Spinal cord (tissue), 10 donors: ENCODE measurements at places on chromosomes 12 and 14.

GRCh38 chr12:114920771-114921554 is 237.0 kb upstream of the TBX3 start:
- DNase-seq = no peak

- DNase-seq = no peak
These were observed 8.3 kb downstream of the ANHX start for GRCh38 chr12:133227281-133227852.

DNA sequence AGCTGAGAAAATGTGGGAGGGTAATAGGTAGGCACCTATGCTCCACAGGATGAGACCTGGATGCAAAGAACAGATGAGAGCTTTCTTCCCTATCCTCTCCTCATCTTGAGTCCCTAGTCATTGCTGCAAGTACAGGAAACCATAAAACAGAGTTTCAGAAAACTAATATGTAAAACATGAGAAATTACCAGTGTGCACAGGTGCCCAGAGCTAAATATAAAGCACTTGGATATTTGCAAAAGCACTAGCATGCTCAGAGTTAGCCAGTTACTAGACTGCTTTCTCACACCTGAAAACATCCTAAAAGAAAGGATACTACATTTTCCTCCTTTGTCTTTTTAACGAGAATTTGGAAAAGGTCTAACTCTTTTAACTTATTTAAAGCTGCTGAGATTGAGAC is 324.3 kb downstream of the DAD1 start:
- no peak for DNase-seq

- no peak for DNase-seq
These were observed 241.9 kb downstream of the PPFIA2 start for GRCh38 chr12:81517296-81517695.

GRCh38 chr14:99441157-99441870 is 39.3 kb downstream of the SETD3 start:
- DNase-seq = no peak

GRCh38 chr14:59183150-59183549 is 5.3 kb upstream of the DAAM1 start:
- no peak for DNase-seq

- DNase-seq = no peak
These were observed 41.2 kb upstream of the PLEKHD1 start for GRCh38 chr14:69443296-69443805.

DNA sequence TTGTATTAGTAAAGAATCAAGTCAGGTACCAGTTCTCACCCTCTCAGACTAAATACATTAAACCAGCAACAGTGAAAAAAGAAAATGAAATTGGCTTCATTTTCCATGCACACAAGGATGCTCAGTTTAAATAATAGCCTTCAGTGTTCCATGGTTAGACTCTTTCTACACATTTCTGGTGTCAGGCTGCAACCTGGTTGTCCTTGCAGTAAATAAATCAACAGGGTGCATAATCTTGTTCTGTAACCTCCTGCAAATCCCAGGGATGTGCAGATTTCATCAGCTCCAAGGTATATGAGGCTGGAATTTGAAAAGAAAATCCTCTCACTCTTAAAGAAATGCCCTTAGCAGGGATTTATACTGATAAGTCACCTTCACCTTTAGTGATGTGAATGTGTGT is 46.7 kb upstream of the BTG1 start:
- DNase-seq = no peak

- no peak for DNase-seq
These were observed 183.7 kb downstream of the TMTC3 start for GRCh38 chr12:88325816-88326189.

DNA sequence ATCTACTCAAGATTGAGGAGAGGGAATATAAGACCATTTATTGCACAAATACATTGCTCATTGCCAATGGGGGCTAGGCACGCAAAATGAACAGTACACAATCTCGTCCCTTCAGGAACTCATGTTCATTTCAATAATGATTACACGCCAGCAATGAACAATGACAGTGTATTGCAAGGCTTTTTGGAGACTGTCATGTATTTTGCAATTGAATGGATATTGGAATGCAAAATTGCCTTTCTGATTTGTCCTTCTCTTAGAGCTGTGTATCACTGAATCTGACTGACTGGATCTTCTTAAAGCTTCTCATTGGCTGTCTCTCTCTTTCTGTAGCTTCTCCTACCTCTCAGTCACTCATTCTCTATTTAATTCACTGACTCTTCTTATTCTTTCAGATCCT is 400.2 kb upstream of the DCN start:
- no peak for DNase-seq

- no peak for DNase-seq
These were observed 65.2 kb downstream of the RFX4 start for GRCh38 chr12:106647793-106648514.

DNA sequence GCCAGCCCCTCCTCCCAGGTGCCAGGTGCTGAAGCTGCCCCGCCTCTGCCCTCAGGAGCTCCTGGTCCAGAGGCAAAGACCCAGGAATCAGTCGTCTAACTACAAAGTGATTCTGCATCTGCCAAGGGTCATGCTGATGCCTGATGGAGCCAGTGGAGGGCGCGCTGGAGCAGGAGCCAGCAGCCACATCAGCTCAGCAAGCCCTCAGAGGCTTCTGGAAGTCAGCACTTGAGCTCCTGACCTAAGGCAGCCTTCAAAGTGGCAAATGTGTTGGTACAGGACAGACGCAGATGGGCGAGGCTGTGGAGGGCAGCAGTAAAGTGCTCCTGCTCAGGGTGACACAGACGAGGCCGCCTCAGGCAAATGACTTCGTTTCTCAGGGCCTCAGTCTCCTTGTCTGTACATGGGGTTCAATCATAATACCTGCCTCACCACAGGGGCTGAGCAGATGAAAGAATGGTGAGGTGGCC is 10.9 kb downstream of the C12orf43 start:
- no peak for DNase-seq

- no peak for DNase-seq
These were observed 132.5 kb upstream of the RFLNA start for GRCh38 chr12:124162151-124163110.

DNA sequence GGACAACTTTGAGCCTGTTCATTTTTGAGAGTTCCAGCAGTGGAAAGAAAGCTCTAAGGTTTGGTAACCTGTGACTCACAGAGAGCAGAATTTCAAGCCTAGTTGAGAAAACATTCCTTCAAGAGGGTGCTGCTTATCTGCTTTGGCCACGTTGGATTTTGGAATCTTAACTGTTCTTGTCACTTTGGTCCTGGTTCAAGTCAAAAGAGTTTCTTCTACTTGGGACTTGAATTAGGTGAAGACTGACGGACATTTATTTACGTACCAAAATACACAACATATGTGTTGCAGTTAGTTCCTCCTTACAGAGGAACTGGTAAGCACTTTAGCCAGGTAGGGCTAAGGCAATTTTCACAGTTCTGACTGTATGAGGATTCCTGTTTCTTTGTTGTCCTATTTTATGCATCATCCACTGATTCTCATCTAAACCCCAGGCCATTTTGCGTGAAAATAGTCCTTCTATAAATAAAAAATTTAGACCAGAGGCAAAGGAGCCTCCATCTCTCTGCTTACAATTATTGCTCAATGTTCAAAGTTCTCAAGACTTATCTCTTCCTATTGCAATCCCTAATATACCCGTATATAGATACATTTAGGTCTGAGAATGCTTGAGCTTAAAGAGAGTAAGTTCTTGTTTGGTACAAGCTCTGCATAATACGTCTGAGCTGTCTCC is 580.9 kb downstream of the DIO2 start:
- DNase-seq = no peak

- no peak for DNase-seq
These were observed 307.3 kb upstream of the DIO3 start for GRCh38 chr14:101253948-101254347.

DNA sequence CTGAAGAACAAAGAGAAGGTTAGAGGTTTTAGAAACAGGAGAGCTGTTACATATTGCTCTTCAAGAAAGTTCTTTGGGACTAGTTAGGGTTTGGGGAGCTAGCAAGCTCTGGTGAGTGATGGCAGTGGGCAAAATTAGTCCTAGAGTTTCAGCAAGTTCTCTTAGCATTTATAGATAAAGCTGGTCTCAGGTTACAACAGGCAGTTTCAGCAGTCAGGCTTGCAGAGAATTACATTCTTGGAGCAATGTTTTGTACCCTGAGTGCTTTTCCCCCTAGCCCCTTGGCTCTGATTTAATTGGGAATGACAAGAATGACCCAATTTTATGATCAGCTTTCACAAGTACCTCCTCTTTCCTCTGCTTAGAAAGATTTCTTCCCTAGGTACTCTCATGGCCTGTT is 21.4 kb upstream of the EID3 start:
- no peak for DNase-seq

DNA sequence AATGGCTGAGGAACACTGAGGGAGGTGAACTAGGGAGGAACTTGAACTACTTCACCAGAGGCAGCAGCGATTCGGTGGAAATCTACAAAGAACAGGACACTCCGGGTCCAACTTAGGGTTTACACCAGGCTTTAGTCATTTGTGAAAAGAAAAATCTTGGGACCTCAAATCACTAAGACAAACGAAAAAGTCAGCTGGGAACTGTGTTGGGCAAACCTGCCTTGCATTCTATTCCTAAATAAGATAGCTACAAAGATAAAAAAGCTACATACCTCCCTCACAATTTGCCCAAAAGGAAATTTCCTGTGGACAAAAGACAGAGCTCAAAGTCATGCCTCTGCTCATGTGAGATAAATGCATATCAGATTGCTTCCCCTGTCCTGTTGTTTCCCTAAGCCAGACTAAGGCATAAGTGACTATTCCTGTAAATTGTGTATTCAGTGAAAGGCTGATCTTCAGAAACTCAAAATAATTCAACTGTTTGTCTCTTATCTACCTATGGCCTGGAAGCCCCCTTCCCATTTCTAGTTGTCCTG is 106.6 kb downstream of the APAF1 start:
- no peak for DNase-seq

DNA sequence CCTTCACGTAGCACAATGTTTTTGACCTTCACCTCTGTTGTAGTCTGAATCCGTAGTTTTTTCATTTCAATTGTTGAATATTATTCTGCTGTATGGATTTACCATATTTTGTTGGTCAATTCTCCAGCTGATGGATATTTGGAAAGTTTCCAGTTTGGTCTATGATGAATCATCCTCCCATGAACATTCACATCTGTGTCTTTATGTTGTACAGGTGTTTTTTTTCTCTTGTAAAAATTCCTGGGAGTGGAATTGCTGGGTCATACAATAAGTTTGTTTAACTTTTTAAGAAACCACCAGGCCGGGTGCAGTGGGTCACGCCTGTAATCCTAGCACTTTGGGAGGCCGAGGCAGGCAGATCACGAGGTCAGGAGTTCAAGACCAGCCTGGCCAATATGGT is 36.7 kb upstream of the GNG2 start:
- no peak for DNase-seq

GRCh38 chr12:41681898-41682297 is 462.8 kb downstream of the GXYLT1 start:
- DNase-seq = no peak

DNA sequence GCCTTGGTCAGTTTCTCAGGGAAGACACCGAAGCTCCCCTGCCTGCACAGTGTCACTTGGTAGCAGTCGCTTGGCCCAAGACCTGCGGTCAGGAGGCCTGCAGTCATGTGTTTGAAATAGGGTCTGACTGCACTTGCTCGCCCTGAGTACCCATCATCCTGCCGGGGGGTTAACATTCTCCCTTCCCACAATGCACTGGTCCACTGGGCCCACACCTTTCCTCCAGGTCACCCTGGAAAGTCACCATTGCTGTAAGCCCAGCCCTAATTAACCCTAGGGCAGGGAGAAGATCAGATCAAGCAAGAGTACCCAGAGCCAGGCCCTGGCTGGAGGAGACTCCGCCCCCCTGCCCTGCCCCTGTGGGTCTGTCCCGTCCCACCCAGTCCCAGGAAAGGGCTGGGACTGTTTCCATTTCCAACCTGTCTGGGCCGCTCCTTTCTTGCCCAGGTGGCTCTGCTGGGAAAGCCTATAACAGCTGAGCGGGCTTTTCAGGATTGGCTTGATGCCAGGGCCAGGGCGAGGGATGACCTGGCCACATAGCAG is 87.1 kb downstream of the ZFP36L1 start:
- DNase-seq = no peak

DNA sequence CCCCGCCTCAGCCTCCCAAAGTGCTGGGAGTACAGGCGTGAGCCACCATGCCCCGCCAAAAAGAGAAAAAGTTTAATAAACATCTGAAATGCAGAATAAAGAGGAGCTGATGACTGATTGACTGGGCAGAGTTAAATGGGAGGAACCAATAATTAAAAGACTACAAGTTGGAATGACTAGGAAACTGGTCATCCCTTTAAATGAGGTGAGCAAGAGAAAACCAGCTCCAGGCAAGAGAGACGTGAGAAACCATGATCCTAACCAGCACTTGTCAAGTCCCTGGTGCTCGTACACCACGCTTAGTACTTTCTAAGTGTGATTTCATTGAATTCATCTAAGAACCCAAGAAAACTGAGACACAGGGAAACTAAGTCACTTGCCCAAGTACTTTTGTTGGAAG is 47.9 kb downstream of the MAP1LC3B2 start:
- no peak for DNase-seq

- no peak for DNase-seq
These were observed 135.9 kb downstream of the SLC15A4 start for GRCh38 chr12:128687851-128688250.

DNA sequence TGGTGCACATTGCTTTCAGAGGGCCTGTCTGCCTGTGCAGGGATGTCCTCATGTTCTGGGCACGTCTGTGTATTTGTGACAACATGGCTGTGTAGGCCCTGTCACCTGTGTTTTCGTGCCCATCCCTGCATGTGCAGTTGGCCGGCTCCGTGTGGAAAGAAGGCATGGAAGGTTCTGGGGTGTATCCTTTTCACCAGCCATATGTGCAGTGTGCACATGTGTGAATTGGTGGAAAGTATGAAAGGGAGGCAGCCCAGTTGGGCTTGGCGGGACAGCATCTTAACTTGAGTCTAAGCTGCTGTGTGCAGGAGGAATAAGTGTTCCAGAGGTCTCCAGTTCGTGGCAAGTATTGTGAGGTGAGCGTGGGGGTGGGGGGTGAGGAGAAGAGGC is 669 bp downstream of the TSPAN11 start:
- DNase-seq = no peak

- DNase-seq = no peak
These were observed at the start of gene A2M for GRCh38 chr12:9115731-9116559. TSS of gene A2M (minus strand) at chr12:9115919. CDS start at chr12:9115849, 70 bp downstream.

DNA sequence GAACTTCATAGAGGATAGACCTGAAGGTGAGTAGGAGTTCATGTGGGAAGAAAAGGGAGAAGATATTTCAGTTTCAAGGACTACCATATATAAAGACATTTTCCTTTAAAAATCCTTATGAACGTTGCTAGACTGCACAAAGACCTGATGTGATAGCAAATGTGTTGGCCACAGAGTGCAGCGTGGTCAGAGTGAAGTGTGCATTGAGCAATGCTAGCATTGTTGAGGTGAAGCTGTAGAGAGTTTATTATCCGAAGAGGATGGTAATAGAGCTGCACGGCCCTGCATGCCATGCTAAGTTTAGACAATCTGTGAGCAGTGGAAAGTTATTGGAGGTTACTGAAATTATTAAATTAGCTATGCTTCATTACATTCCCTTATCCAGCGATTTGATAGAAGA is 413.0 kb downstream of the CCDC91 start:
- DNase-seq = no peak

- DNase-seq = no peak
These were observed 44.4 kb downstream of the JAG2 start for GRCh38 chr14:105123981-105124765.
